ENCODE measurements at places on chromosomes 1 and 21.

DNA sequence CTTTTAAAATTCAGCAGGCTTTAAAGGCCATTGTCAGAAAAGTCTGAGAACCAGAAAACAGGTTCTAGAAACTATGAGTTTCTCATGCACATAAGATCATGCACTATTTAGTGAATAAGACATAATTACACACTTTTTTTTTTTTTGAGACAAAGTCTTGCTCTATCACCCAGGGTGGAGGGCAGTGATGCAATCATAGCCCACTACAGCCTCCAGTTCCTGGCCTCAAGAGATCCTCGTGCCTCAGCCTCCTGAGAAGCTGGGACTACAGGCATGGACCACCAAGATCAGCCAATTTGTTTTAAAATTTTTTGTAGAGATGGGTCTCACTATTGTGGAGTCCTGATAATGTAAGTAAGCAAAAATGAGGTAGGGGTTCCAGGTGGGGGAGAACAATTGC, 134.9 kb downstream of the VAV3 start:
- DNase-seq: no peak

DNA sequence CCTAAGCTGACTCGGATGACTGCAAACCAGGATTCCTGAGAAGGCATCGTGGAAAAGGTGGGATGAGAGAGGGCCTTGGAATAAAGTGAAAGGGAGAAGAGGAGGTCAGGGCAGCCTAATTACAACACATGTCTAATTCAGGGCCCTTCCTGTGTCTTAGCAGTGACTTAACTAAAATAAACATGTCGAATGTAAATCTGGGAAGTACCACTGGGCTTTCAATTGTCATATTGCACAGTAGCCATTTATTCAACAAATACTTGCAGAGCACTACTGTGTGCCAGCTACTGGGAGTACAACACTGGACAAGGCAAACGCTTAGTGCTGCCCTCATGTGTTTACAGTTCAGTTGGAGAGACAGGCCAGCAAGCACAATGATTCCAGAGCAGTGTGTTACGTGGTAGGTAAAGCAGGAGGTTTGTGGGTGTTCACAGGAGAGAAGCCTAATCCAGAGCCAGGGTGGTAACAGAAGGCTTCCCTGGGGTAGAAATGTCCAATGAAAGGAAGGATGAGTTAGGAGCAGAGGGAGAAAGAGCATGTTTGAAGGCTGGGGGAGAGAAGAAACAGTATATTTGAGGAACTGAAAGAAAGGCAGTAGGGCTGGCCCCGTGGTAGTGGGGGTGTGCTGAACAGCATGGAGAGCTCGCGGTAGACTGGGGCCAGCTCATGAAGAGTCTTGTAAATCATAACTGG, 38.0 kb upstream of the RASAL2 start:
- no peak for DNase-seq

DNA sequence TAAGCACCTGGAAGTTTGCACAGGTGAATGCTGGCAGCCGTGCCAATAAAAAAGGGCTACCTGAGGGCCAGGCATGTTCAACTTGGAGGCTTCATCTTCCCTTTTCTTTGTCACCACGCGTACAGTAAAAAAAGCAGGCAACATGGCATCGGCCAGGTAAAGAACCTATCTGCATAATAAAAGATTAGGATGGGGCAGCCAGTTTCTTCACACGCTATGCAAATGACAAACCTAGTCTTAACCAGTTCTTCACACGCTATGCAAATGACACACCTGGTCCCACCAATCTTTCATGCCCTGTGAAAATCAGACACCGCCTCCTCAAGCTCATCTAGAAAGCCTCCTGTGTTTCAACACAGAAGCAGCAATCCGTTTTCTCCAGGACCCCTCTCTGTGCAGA, 413.4 kb downstream of the HLX start:
- DNase-seq: no peak

DNA sequence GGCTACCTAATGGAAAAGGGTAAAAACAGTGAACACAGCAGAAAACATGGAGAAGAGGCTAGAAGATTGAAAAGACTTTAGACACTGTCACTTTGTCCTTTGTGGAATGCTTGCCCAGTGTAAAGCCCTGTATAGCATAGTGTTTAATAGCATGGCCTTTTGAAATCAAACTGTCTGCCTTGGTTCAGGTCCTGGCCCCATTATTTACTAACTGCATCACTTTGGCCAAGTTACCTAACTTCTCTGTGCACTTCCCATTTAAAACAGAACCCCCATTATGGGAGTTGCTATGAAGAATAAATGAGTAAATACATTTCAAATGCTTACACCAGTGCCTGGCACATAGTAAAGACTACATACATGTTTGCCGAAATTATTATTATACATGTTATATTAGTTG, 12.1 kb downstream of the PHC2 start:
- DNase-seq: no peak

Data from iPS-NIHi11 (cell line).